ENCODE measurements at places on chromosomes 4 and X. TPM values are rescaled to one million over a fixed set of nuclear protein-coding genes. Genes with fewer than 3 reads are reported as not detected.

Gene PLA2G12A
- 66.6 TPM for total RNA-seq

Gene SHROOM2
- 12.5 TPM for total RNA-seq

Gene SYTL5
- 3.9 TPM for total RNA-seq

Gene NLGN4X
- 0.76 TPM for total RNA-seq

Gene MRFAP1
- 147 TPM for total RNA-seq

Gene GAGE12F
- total RNA-seq: not detected

Gene GPRASP2
- 6.1 TPM for total RNA-seq

- no peak for DNase-seq
Measured at GRCh38 chrX:134545510-134545909, 85.5 kb downstream of the HPRT1 start.

DNA sequence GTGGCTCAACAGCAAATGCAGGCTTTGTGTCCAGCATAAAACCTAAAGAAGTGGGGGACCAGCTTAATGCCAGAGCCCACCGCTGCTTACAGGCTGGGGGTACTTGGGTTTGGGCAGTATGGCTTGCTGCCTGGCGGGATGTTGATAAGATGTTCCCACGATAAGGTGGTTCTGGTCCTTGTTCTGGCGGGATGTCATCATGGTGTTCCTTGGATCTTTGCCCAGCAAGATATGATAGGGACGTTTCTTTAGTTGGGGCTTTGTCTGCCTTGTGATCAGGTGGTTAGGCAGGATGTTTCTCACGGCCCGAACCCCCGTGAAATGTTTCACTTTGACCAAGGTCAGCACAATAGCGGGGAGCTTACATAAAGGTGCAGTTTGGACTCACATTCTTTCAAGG is 35.3 kb downstream of the PNPLA4 start:
- no peak for DNase-seq

DNA sequence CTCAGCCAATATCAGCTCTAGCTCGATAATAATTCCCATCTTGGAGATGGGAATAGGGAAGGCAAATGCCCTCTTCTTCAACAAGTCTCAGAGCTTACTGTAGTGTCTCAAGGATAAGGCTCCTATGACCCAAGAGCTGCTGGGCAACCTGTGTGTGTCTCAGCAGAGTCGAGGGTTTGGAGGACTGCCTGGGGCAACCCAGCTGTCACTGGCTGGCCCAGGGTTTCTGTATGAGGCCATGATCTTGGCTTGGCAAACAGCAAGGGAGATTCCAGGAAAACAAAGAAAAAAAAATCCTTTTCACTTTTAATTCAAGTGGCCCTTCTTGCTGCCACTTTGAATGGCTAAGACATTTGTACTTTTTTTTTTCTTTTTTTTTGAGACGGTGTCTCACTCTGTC is 34.4 kb downstream of the TMSB4X start:
- no peak for DNase-seq

DNA sequence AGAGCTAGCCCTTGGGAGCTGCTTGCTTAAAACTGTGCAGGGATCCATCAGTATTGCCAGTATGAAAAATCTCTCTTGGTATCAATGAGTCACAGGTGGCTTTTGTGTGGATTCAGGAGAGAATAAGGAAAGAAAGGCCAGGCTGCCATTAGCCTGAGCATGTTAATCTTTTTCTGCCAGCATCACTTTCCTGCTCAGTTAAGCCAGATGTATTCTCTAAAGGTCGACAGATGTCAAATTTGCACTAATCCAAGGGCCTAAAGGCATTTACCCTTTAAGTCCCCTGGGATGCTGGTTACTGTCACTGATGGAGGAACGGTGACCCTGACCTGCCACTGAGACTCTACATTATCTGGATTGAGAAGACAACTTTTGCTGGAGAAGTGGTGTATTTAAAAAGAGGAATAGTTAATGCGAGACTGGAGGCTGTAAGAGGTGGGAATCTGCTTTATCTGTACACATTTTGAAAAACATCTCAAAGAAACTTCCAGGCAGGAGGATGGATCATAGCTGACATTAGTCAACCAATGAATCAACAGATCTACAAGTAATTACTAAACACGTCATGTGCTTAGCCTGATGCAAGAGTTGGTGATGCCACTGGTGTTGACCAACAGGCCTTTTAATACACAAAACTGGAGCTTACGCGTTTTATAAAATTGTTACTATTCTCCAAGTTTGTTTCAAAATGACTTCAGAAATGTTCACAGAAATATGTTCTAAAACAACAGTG is 241.4 kb upstream of the ANXA3 start:
- DNase-seq: no peak

- no peak for DNase-seq
Measured at GRCh38 chrX:67612231-67612630, 68.4 kb downstream of the AR start.

DNA sequence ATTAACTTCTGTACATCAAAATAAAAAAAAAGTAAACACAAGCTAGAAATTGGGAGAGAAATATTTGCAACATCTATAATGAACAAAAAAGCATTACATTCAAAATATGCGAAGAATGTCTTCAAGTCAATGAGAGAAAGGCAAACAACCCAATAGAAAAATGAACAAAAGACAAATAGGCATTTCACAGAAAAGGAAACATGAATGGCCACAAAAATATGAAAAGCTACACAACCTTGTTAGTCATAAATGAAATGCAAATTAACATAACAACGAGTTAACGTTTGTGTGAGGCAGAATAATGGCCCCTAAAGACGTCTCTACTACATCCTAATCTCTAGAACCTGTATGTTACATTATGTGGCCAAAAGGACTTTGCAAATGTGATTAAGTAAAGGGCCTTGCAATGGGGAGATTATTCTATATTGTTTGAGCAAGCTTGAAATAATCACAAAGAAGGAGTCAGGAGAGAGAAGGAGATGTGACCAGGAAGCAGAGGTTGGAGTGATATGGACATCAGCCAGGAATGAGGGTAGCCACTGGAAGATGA is 86.8 kb downstream of the WDFY3 start:
- DNase-seq: no peak

- no peak for DNase-seq
Measured at GRCh38 chrX:34365471-34365870, 233.4 kb upstream of the FAM47A start.

DNA sequence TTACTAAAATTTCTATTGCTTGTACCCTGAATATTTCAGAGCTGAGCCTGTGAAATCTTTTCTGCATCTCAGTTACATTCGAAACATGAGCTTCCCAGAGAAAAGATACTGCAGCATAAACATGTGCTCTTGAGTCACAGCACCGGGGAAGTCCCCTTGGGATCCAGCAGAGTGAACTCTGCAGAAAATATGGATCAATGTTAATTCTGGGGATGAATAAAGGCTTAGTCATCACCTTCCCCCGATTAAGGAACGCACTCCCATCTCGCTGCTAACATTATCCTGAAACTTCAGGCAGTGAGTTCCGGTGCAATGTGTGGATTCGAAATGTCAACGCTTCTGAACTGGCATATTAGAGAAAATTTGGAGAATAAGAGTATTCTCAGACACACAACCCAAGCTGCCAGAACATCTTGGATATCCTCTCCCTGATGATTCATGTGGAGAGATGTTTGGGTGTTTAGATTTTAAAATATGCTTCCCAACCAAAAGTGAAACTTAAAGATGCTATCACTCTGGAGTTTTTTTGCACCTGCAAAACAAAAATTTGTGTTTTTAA is 90.8 kb downstream of the IRF2 start:
- no peak for DNase-seq

- DNase-seq: no peak
Measured at GRCh38 chr4:56093576-56093975, 144.8 kb downstream of the CEP135 start.

DNA sequence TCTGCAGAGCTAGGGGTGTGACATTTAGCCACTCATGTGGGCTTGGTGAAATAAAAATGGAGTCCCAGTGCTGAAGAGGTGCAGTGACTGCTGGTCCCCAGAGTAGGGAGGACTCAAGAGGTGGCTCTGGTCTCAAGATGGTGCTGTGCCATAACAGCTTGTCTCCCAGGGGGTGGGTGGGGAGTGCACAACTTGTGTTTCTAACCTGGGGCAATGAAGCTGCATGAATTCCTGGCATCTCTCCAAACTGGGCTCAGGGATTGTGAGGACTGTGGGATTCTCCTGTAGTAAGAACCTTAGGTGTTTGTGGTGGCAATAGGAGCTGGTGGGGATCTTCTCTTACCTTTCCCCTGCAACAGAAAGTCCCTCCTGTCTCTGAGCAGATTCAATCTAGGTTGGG is 278.9 kb upstream of the SFRP2 start:
- no peak for DNase-seq

DNA sequence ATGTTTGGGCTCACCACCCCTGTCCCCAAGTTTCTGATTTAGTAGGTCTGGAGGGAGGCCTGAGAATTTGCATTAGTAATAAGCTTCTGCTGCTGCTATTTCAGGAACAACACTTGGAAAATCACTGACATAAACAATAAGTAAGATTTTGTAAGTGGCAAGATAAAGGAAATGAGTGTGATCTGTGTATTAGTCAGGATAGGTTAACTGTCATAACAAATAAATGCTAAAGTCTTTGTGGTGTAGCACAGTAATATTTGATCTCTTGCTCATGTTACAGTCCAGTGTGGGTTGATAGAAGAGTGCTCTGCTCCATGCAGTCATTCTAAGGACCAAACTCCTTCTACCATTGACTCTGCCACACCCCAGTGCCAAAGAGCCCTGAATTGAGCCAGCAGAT is 67.0 kb downstream of the NHS start:
- DNase-seq: no peak

DNA sequence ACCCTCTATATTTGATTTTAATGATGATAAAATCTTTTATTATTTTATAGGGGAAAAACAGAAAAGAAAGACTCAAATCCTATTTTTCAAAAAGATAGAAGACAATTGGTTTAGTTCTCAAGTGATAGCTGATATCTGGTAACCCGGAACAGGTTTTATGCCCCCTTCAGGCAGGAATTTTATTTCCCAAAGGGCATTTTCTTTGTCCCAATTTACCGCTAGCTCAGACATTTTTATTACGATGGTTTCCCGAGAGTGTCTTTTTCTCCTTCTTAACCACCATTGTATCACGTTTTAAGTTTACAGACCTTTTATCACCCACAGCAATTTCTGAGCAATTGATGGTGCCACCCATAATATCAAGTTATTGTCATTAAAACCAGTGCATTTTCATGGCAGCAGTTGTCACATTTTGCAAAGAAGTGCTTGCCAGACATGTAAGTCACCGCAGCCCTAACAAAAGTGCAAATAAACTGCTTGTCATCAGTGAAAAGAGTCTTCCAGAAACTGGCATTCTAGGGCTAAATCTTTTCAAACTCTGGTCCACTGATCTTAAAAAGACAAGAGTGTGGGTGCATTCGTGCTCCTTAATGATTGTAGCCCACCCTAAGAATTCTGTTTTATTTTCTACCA is 204.8 kb upstream of the VCX start:
- DNase-seq: no peak

- DNase-seq: no peak
Measured at GRCh38 chr4:77235289-77235854, 78.4 kb downstream of the CCNG2 start.

GRCh38 chr4:161841759-161842158 is 322.0 kb downstream of the FSTL5 start:
- no peak for DNase-seq

- DNase-seq: no peak
Measured at GRCh38 chr4:147347217-147347616, 133.7 kb upstream of the EDNRA start.

DNA sequence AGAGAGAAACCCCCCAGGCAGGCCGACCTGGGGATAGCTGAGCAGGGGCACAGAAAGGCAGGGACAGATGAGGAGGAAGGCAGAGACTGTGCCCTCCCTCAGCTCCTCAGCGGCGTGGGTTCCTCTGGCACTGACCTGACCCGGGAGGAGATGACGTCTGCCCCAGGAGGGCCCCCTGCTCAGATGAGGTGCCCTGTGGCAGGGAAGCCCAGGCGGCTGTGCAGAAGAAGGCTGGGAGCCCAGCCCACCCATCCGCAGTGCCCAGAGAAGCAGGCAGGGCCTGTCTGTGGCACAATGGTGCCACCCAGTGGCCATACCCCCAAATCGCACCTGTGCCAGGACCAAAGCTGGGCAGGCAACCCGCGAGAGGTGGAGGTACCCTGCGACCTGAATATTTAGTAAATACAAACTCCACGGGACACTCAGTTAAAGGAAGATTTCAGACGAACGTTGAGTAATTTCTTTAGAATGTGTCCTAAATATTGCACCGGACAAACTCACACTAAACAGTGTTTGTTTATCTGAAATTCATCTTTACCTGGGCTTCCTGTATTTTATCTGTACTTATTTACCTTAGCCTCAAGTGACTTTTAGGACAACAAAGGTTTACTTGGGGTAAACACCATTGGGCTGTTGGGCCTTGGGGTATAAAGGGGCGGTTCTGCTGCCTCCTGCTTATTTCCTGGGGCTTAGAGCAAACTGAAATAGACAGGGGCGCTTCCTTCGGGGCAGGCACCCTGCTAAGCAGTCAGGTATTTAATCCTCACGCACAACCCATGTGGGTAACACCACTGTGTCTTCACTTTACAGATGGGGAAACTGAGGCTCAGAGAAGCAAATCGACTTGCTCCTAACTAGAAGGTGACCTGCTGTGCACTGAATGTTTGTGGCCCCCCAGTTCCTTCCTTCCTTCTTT is 46.5 kb upstream of the HMX1 start:
- no peak for DNase-seq

- DNase-seq: no peak
Measured at GRCh38 chrX:130523460-130524394, 121.9 kb downstream of the RBMX2 start.

- DNase-seq: no peak
Measured at GRCh38 chr4:54750341-54750740, 92.6 kb downstream of the KIT start.

DNA sequence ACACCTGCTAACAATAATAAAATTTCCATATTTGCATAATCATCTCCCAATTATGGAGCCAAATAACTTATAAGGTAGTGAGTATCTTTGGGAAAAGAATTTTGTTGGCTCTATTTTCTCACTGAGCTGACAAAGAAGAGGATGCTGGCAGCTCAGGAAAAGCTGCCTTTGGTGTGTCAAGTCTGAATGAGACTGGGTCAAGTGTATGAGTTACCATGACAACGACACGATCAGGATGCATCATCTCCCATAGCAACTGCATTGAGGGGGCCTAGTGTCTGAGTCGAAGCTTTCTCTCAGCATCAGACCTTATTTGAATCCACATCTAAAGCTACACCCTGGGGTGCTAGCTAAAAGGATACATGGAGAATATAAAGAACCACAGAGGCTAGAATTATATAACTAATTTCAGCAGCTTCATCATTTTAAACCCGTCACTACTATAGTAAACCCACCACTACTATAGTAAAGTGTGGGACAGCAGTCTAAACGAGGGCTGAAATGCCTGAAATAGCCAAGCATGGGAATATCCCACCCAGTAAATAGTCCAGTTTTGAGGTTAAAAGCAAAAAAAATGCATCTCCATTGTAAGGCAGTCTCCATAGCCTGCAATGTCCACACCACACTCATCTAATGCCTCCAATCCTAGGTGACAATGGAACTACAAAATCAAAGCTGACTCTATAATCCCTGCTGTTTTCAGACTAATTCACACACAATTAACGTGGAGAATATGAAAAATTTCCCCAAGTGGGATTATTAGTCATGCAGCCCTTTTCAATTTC is 16.0 kb downstream of the GSPT2 start:
- DNase-seq: no peak
